ENCODE measurements at places on chromosomes 5 and 9.

GRCh38 chr9:130288393-130288792, 22.8 kb downstream of the HMCN2 start:
- no peak for DNase-seq

- peak; percentile 3 for DNase-seq
These were observed 104.4 kb downstream of the WNK2 start for GRCh38 chr9:93288341-93288740.

- DNase-seq: no peak
These were observed 51.6 kb downstream of the ENTREP1 start for GRCh38 chr9:69376651-69377050.

DNA sequence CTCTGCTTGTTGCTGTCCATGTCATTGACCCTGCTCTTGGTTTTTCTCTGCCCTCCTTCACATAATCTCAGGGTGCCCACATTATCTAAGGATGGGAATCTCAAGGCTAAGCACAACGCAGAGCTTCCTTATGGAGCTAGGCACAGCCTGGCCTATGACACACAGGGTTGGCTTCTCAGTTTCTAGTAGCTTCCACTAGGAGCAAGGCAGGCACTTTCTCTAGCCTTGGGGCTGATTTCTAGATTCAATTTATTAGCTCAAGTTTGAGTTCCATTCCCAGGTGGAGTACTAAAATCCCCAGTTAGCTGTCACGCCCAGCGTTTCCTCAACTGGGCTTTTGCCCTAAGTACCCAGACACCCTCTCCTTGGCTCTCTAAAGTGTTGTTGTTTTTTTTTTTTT, 12.4 kb downstream of the IL4 start:
- no peak for DNase-seq

DNA sequence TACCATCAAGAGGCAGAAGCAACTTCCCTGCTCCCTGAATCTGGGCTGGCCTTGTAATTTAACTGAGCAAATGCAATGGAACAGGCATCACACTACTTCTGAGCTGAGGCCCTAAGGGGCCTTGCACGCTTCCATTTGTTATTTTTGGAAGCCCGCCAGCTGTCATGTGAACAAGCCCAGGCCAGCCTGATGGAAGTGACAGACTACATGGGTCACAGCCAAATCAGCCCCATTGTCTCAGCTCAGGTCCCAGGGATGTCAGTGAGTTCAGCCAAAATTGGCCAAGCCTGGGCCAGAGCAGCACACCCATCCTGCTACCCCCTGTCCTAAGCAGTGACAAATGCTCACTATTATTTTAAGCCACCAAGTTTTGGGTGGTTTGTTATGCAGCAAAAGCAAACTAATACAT, 72.8 kb downstream of the PRRT1B start:
- DNase-seq: no peak

DNA sequence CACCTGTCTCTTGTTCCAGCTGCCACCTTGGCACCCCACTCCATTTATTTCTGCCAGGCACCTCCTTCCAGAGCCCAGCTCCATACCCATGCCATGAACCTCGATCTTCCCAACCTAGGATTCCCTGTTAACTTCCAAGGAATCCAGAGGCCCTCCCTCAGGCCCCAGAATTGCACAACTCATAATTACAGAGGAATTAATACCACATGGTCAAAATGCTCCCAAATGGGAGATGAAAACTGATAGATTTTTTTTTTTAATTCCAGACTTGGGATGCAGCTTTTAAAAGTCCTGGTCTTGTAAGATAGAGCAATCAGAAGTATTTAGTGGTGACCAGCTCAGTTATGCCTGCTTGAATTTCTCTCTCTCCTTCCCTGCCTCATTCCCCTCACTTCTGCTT, 96.2 kb upstream of the CCDC112 start:
- no peak for DNase-seq
